Activated CD4-positive, alpha-beta memory T cell treated with anti-CD3 and anti-CD28 coated beads for 36 hours (primary cell): ENCODE measurements at places on chromosomes 1 and 21. TPM values are rescaled to one million over a fixed set of nuclear protein-coding genes. Genes with fewer than 3 reads are reported as not detected.

- H3K27me3 ChIP-seq: peaks cover 9% of the 10 kb centered on the region
- H3K27ac ChIP-seq: no peak overlapping the region
- no peaks in the 10 kb centered on the region for H3K4me1 ChIP-seq
- H3K4me3 ChIP-seq: no peak overlapping the region
- H3K36me3 ChIP-seq: no peaks in the 10 kb centered on the region
- no peak for DNase-seq
Observed at GRCh38 chr1:230794431-230794830, 47.2 kb downstream of the CAPN9 start.

Gene PLA2G2A
- total RNA-seq: not detected

GRCh38 chr1:230910755-230911117 is 42.4 kb upstream of the C1orf198 start:
- no peaks in the 10 kb centered on the region for H3K4me1 ChIP-seq
- no peak for DNase-seq
- no peak overlapping the region for H3K27ac ChIP-seq
- H3K4me3 ChIP-seq: no peak overlapping the region

- H3K4me3 ChIP-seq: no peak overlapping the region
- no peaks in the 10 kb centered on the region for H3K4me1 ChIP-seq
- H3K27me3 ChIP-seq: no peaks in the 10 kb centered on the region
- H3K27ac ChIP-seq: no peak overlapping the region
Observed at GRCh38 chr21:42666023-42666747, 12.8 kb downstream of the PDE9A start.

DNA sequence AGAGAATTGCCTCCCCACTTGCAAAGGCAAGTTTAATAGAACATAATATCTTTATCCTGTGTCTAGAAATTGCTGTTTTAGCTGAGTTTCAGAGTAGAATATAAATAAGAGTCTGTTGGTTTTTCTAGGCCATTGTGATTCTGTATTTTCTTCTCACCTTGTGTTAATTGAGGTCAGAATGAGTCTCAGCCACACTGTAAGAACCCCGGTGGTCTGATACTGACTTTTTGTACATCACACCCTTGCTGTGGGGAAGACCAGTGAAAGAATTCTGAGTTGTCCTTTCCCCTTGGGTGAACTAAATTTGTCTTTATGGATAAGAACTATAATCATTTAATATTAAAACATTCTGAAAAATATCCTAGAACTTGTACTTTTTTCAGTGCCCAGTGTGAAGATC is 6.8 kb downstream of the HIPK1 start:
- peak overlapping the region; percentile 38 for H3K27ac ChIP-seq
- peaks cover 93% of the 10 kb centered on the region for H3K4me1 ChIP-seq
- no peak overlapping the region for H3K4me3 ChIP-seq
- no peaks in the 10 kb centered on the region for H3K27me3 ChIP-seq

DNA sequence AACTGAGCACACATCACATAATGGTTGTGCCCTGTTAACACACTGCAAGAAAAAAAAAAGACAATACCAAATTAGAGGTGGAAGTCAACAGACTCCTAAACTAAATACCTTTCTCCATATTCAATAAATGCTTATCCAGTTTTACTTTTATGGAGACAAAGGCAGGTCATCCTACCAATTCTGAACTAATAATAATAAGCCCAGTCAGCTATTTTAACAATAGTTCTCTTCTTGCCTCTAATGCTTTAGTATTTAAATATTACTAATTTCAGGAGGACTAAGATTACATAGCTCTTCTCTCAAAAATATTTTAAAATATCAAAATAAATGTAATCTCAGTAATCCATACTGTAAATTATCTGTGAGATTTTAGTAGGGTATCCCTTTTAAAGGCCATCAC is 10.5 kb downstream of the COPA start:
- no peak overlapping the region for H3K4me3 ChIP-seq
- H3K36me3 ChIP-seq: peaks cover 36% of the 10 kb centered on the region
- no peak overlapping the region for H3K27ac ChIP-seq
- DNase-seq: no peak
- no peaks in the 10 kb centered on the region for H3K27me3 ChIP-seq

- H3K36me3 ChIP-seq: peaks cover 8% of the 10 kb centered on the region
- H3K4me3 ChIP-seq: no peak overlapping the region
- H3K4me1 ChIP-seq: peaks cover 95% of the 10 kb centered on the region
- peak; percentile 80 for DNase-seq
Observed at GRCh38 chr1:111596499-111596898, 23.1 kb upstream of the RAP1A start.

DNA sequence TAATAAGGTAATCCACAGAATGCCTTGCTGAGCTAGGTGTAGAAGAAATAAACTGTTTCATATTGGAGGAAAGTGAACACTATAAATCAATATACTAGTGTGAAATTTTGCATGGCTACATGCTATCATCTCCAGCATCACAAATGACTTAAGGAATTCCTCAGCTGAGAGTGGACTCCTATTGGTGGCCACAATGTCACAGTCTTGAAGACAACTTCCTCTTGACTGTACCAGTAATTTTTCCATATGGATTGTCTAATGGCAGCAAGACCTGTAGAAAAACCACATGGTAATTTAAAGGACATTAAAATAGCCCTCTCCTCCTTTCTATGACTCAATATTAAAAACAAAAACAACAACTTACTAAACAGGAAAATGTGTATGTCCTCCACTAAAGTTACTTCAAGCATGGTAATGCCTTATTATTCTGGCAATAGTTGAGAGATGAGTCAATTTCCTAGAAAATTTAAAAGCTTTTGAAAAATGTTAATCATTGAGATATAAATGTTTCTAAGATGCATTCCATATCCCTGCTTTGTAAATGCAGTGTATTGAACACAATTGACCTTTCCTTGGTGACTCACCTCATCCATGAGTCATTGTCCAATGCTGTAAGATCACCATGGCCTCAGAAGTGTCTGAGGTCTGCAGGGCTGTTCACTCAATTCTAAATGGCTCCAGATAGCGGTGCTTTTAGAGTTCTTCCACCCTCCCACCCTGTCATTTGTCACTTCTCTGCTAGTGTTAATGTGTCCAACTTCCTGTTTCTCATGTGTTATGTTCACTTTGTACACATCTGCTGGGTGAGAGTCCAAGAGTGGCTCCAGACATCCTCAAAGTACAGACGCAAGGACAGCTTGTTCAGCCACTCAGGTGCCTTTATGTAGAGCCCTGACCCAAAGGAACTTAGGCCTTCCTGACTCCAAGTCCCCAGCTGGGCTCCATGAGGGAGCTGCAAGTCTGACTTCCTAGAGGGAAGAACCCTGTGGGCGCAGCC is 32.8 kb upstream of the DNASE2B start:
- no peaks in the 10 kb centered on the region for H3K27me3 ChIP-seq
- H3K27ac ChIP-seq: no peak overlapping the region
- no peak overlapping the region for H3K4me3 ChIP-seq
- peaks cover 7% of the 10 kb centered on the region for H3K4me1 ChIP-seq
- no peak for DNase-seq
- no peaks in the 10 kb centered on the region for H3K36me3 ChIP-seq

DNA sequence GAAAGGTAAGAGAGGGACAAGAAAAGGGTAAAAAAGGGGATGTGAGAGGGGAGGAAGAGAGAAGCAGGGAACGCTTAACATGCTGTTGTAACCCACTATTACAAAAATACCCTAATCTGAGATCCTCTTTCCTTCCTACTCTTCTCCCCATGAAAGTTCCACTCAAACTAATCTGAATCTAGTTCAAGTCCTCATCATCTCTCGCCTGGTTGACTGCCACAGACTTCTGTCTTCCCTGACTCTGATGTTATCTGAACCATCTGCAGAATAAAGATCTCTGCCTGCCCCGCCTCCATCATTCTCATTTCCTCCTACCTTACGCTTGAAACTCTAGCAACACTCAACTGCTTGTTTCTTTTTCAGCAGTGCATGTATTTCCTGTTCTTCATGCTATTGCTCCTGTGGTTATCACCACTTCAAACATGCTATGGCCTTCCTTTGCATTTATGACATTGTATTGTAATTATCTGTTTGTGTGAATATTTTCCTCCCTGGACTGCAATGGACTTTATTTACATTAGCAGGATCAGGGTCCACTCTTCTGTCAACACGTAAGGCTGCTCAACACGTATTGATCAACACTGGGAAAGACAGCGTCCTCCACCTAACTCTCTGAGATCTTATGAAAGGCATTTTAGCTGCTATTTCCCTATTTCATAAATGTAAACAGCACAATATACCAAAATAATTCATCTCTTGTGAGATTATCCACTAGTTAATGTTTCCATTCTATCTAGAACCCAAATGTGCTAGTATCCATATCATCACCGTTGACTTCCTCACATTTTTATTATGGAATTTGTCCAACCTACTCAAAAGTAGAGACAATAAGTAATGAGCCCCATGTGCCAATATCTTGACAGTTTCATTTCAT is 215.5 kb upstream of the USP25 start:
- H3K27ac ChIP-seq: peak overlapping the region; percentile 26
- H3K27me3 ChIP-seq: no peaks in the 10 kb centered on the region
- H3K36me3 ChIP-seq: no peaks in the 10 kb centered on the region
- DNase-seq: peak; percentile 67
- H3K4me3 ChIP-seq: peak overlapping the region; percentile 24

DNA sequence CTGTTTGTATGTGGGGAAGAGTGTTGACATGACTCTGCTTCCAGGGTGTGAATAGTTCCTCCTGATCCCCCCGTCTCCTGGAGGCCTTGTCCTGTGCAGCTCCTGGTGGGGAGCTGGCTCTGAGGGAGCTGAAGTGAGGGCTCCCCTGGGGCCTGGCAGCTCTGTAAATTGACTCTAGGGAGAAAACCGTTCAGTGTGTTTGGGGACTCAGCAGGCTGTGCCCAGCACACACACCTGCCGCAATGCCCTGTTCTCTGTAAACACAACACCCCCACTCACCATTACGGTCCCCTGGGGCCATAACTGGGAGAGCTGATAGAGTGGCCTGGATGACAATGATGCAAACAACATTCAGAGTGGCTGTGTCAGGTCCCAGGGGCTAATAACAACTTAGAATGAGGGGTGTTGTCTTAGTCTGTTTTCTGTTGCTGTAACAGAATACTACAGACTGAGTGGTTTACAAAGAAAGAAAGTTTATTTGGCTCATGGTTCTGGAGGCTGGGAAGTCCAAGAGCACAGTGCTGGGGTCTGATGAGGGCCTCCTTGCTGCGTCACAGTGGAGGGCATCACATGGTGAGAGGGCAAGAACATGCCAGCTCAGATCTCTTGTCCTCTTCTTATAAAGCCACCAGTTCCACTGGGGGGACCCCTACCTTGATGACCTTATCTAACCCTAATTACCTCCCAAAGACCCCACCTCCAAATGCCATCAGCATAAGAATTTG is 15.3 kb downstream of the ADORA1 start:
- no peaks in the 10 kb centered on the region for H3K27me3 ChIP-seq
- H3K36me3 ChIP-seq: no peaks in the 10 kb centered on the region
- no peak for DNase-seq
- H3K4me1 ChIP-seq: no peaks in the 10 kb centered on the region
- no peak overlapping the region for H3K4me3 ChIP-seq

DNA sequence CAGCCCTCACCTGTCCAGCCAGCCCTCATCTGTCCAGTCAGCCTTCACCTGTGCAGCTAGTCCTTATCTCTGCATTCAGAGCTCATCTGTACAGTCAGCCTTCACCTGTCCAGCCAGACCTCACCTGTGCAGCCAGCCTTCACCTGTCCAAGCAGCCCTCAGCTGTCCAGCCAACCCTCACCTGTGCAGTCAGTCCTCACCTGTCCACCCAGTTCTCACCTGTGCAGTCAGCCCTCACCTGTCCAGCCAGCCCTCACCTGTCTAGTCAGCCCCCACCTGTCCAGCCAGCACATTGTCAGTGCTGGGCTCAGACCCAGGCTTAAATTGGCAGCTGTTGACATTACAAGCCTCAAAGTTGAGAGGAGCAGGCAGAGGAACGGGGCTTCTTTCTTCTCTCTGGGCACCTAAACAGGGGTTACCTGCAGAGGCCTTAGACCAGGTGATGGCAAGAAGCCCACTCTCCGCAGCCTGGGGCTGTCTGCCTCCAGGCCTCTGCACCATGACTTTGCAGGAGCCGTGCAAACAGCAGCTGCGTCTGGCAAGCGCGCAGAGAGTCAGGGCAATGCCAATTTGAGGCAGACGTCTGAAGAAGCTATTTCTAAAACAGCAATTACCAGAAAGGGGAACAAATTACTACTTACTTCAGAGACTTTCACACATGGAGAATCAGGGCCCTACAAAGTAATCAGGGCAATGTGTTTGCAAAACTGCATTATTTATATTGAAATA is 506.1 kb downstream of the NPHP4 start:
- no peak overlapping the region for H3K27ac ChIP-seq
- no peak overlapping the region for H3K4me3 ChIP-seq
- H3K27me3 ChIP-seq: peaks cover 5% of the 10 kb centered on the region

DNA sequence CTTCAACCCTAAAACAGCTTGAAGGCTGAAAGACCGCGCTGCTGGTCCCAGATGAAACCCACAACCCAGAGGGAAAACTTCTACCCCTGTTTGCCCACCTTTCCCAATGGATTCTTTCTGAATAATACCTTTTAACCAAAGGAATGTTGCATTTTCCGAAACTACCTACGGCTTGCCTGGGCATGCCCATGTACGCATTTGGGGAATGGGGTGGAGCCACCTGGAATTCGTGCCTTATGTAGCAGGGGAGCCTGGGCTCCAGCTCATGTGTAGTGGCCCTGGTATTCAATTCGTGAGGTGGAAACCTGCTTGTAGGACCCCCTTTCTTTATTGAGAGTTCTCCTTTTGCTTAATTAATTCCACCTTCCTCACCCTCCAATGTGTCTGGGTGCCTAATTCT is 256.6 kb upstream of the RGS18 start:
- DNase-seq: no peak
- no peak overlapping the region for H3K4me3 ChIP-seq
- H3K27ac ChIP-seq: no peak overlapping the region
- H3K27me3 ChIP-seq: no peaks in the 10 kb centered on the region
- no peaks in the 10 kb centered on the region for H3K4me1 ChIP-seq
- no peaks in the 10 kb centered on the region for H3K36me3 ChIP-seq

Gene S100A13
- total RNA-seq: 13.6 TPM

DNA sequence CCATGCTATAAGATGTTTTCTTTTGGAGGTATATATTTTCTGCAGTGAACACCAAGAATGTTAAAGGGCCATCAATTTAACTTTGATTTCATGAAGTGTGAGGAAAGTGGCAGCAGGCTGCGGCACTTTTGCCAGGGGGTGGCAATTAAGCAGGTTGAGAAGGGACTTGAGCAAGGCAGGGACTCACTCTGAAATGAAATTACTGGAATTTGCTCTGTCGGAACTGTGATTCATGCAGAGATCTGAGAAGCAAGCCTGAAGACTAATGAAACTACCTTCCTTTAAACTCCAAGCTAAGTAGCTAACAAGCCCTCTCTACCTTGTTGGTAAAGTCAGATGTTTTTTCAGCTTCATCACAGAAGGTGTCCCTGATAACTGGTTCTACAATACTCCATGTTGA is 441.6 kb downstream of the SIPA1L2 start:
- H3K27me3 ChIP-seq: no peaks in the 10 kb centered on the region
- no peak for DNase-seq

Gene KRTAP19-3
- total RNA-seq: not detected

Gene SIM2
- 1.8 TPM for total RNA-seq

GRCh38 chr1:154474802-154475201 is 27.2 kb upstream of the TDRD10 start:
- H3K27ac ChIP-seq: no peak overlapping the region
- peaks cover 25% of the 10 kb centered on the region for H3K4me1 ChIP-seq
- H3K4me3 ChIP-seq: no peak overlapping the region
- H3K36me3 ChIP-seq: no peaks in the 10 kb centered on the region

- H3K27ac ChIP-seq: no peak overlapping the region
- H3K4me3 ChIP-seq: no peak overlapping the region
- peaks cover 40% of the 10 kb centered on the region for H3K4me1 ChIP-seq
- no peaks in the 10 kb centered on the region for H3K27me3 ChIP-seq
Observed at GRCh38 chr1:198549866-198550265, 9.4 kb upstream of the ATP6V1G3 start.
